ENCODE measurements at places on chromosomes 1 and 21. TPM values are rescaled to one million over a fixed set of nuclear protein-coding genes. Genes with fewer than 3 reads are reported as not detected.

The POFUT2 gene
- total RNA-seq: 24.8 TPM

The FABP3 gene
- not detected for total RNA-seq

The RPS6KA1 gene
- 15.0 TPM for total RNA-seq

The ATP6V1G3 gene
- not detected for total RNA-seq

The PDPN gene
- not detected for total RNA-seq

The LCA5L gene
- 0.97 TPM for total RNA-seq

The COL6A1 gene
- total RNA-seq: 20.7 TPM

The FTCD gene
- 0.05 TPM for total RNA-seq

The SHC1 gene
- 148 TPM for total RNA-seq

The BMP8B gene
- 4.2 TPM for total RNA-seq

The NIBAN1 gene
- 0.85 TPM for total RNA-seq

The EVA1B gene
- total RNA-seq: 18.3 TPM

The MAP3K21 gene
- total RNA-seq: 12.0 TPM

The KRTAP12-1 gene
- total RNA-seq: not detected

The SH2D1B gene
- total RNA-seq: 0.15 TPM

The SLC16A4 gene
- 26.5 TPM for total RNA-seq

The FCRL2 gene
- not detected for total RNA-seq

The MCOLN2 gene
- total RNA-seq: 2.7 TPM

The CFAP141 gene
- not detected for total RNA-seq

The HOOK1 gene
- total RNA-seq: 0.24 TPM

The SLAMF7 gene
- 1.8 TPM for total RNA-seq

The SNX7 gene
- 24.5 TPM for total RNA-seq

The RPE65 gene
- not detected for total RNA-seq

The HIVEP3 gene
- 3.0 TPM for total RNA-seq

The S100A13 gene
- 177 TPM for total RNA-seq

The MT1HL1 gene
- not detected for total RNA-seq
